ENCODE measurements at places on chromosomes 11 and 22.

GRCh38 chr11:134478176-134478575 is 66.1 kb upstream of the B3GAT1 start:
- no peak for DNase-seq

- DNase-seq = no peak
Measured at GRCh38 chr11:100816823-100817222, 129.7 kb downstream of the ARHGAP42 start.

DNA sequence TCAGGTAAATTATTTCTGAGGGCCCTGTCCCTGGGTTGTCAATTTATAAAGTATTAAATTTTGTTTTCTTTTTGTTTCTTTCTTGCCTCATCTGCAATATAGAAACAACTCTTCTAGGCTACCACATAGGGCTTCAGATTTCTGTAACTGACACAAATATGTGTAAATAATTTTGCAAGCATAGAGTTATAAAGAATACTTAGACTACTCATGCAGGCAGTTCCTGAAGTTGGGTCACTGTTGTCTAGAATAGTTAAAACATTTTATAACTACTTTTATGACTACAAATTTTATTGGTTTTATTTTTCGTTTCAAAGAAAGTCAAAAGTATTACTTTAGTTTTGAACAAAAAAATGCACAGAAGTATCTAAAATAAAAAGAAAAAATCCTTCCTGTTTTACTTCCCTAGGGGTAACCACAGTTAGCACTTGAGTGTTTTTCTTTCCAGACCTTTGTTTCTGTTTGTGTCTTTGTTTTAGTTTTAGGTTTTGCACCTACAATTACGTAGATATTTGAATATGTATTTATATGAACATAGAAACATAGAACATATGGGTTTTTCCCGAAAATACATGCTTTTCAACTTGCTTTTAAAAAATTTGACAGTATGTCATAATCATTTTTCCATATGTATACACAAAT is 12.4 kb upstream of the TMEM123 start:
- no peak for DNase-seq

DNA sequence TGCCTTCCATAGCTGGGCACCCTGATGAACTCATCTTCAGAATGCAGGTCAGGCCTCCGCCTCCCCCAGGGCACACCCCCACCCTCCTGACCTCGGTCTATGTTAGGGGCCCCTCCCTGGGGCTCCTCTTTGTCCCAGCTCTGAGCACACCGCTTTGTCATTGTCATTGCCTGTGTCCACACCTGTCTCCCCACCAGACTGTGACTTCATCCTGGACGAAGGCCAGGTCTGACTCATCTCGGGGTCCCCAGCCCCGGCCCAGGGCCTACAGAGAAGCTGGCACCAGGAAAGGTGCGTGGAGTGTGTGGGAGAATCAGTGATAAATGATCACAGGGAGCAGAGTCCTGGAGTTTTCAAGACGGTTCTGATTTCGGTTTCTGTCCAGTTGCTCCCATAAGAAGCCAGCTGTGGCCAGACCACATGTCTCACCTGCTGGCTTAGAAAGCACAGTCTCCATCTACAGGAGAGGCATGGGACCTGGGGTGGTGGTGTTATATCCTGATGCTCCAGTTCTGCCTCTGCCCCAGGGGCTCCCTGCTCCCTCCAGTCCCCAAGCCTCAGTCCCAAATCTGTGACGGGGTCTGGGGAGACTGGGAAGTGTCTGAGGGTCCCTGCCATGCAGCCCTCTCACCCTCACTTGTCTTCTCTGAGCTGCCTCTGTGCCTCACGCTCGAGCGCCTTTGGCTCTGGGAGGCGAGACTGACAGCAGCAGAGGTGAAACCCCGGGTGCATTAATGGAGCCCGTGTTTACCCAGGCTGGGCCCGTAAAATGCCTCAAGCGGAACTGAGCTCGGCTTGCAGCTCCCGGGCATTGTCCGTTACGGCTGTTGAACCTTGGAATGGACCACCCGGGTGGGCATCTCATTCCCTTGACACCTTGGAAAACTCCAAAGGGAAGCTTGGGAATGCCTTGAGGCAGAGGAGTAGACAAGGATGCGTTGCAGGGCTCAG is 85.5 kb upstream of the WNT11 start:
- DNase-seq = no peak

GRCh38 chr11:69444381-69445130 is 36.9 kb upstream of the LINC01488 start:
- no peak for DNase-seq

- no peak for DNase-seq
Measured at GRCh38 chr11:96134602-96135001, 208.4 kb downstream of the MAML2 start.

GRCh38 chr11:71185411-71185810 is 67.0 kb downstream of the SHANK2 start:
- DNase-seq = no peak

- no peak for DNase-seq
Measured at GRCh38 chr11:121829159-121829643, 286.8 kb downstream of the BLID start.

- DNase-seq = no peak
Measured at GRCh38 chr22:23789121-23789520, 2.4 kb downstream of the SMARCB1 start.

GRCh38 chr22:39818094-39818493 is 75.5 kb downstream of the ENTHD1 start:
- DNase-seq = no peak

GRCh38 chr11:131893103-131893890 is 522.9 kb downstream of the NTM start:
- DNase-seq = no peak

GRCh38 chr11:12017865-12018453 is 9.5 kb upstream of the DKK3 start:
- no peak for DNase-seq

DNA sequence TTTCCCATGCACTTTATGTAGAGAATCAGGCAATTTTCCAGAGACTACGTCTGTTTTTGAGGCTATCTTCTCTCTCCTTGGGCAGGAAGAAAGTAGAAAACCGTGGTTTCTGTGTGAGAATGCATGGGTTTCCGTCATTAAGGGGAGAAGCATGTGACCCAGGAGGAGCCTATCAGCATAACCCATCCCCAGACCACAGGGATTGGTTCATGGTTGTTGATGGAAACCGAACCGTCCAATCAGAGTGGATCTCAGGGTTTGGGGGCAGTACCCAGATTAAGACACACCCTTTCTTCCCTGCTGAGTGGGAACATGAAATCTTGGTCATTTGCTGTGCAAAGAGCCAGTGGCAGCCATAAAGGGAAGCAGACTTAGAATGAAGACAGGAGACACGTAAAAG is 517.8 kb downstream of the MN1 start:
- no peak for DNase-seq

GRCh38 chr22:18090286-18090685 is 12.5 kb downstream of the PEX26 start:
- DNase-seq = no peak

- no peak for DNase-seq
Measured at GRCh38 chr11:36404831-36405230, 105.2 kb downstream of the TRAF6 start.

GRCh38 chr11:69294571-69295078 is 670 bp downstream of the MYEOV start:
- no peak for DNase-seq

DNA sequence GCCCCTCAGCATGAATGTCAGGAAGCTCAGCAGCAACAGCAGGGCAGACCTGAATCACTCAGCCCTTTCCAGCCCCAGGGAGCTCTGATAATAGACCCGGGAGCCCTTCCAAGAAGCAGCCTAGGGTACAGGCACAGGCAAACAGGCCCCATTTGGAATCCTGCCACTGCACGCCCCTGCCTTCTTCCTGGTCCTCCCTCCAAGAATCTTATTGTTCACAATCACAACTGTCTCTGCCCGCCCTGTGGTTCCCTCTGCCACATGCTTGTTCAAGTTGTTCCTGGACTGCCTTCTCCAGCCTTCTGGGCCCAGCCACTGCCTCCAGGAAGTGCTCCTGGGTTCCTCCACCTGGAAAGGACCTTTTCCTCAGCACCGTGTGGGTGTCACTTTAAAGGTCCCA is 54.6 kb downstream of the LRRC32 start:
- DNase-seq = no peak

DNA sequence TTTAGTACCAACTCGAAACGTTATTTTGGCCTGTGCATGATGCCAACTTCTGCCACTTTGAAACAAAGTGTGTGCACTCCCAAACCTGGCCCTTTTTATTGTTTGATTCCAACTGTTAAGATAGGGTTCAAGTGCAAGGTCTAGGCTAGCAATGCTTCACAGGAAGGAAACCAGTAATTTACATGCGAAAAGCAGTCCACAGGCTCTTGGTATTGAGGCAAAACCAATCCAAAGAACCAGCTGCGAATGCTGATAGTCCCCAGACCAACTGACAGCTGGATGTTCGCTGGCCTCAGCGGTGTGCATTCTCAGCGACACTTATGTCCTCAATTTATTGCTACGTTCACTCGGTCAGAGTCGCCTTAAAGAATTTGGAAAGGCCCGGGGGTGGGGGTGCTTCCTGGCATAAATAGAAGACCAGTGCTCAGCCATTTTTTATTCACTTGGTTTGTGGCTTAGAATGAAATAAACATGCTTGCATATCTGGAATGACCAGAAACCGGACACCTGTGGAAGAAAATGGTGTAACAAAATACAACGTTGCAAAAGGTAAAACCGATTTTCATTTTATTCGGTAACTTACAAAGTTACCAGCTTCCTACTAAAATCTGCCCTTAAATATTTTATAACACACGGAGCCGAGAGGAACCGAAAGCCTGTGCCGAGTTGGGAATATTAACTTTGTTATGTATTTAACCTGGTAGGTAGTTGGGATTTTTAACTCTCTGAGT is 1.6 kb downstream of the CPT1A start:
- DNase-seq = no peak

DNA sequence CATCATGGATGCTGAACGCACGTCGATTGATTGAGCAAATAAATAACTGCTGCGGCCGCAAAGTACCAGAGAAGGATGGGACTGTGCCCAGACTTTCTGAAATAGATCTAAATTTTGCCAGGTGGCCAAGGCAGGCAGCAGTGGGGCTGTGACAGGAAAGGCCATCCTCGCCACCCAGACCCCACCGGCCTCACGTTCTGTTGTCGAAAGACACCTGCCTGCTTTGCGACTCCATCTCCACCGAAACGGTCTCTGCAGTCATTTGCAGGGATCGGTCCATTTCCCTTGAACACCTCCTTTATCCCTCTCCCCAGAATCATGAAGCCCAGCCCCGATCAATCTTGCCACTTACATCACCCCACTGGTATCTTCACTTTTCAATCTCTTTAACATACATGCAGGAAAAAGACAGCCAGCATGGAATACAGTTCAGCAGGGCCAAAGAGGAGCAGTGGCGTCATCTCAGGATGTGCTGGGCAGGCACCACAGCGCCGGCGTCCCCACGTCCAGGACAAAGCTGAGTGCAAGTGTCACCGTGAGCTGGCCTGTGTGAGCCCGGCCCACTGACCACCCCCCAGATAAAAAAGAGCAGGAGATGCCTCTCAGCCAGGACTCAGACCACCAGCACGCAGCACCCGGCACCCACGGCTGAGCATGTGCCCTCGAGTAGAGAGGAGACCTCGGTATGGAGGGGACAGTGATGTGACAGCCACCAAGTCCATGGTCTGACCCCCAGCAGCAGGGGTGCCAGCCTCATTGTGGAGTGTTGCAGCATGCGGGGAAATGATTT is 610.3 kb downstream of the TBC1D22A start:
- no peak for DNase-seq

DNA sequence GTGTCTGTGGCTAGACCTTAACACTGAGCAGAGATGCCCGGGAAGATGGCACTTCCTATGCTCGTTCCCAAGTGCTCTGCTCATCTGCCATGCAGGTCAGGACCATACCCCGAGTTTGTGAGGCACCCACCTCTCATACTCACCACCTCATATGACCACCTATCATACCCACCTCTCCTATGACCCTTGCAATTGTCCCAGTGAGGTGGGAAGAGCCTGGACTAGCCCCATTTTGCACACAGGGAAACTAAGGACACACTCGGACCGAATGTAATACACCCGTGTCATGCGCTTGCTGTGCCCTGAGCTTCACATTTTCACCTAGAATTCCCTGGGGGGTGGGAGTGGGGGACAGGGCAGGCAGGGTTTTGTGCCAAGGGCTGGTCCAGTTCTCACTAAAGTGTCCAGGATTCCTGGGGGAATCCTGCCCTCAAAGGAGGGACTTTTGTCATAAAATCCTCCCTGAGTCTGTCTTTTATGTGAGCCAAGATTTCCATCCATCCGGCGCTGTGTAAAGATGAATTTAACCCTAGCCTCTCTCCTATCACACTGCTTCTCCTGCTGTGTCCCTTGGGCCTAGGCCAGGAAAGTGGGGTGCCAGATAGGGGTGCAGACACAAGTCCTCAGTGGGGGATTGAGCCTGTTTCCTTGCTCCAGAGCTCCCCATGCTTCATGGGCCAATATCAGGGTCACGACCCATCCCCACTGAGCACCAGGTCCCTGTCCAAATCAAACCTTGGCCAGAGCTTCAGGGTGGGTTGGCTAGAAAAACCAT is 20.0 kb downstream of the TPBGL start:
- DNase-seq = no peak

- no peak for DNase-seq
Measured at GRCh38 chr11:73189315-73189714, 28.8 kb upstream of the P2RY2 start.

DNA sequence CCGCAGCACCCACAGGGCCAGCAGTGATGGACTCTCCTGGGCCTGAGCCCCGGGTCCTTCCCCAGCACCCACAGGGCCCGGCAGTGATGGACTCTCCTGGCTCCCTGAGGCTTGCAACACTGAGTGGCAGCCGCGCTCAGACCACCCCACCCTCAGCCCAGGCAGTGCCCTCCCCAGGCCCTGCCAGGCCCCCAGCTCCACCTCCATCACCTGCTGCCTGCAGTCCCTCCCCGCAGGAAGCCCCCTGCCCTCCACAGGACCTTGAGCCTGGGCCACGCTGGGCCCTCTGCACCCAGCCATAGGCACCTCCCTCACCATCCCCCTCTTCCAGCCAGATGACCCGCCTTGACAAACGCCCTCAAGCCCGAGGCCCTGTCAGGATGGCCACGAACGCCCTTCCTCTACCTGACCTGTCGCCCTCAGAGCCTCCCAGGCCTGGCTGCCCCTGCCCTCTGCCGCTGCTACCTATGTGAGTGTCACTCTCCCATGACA is 11.4 kb downstream of the ALG12 start:
- no peak for DNase-seq

DNA sequence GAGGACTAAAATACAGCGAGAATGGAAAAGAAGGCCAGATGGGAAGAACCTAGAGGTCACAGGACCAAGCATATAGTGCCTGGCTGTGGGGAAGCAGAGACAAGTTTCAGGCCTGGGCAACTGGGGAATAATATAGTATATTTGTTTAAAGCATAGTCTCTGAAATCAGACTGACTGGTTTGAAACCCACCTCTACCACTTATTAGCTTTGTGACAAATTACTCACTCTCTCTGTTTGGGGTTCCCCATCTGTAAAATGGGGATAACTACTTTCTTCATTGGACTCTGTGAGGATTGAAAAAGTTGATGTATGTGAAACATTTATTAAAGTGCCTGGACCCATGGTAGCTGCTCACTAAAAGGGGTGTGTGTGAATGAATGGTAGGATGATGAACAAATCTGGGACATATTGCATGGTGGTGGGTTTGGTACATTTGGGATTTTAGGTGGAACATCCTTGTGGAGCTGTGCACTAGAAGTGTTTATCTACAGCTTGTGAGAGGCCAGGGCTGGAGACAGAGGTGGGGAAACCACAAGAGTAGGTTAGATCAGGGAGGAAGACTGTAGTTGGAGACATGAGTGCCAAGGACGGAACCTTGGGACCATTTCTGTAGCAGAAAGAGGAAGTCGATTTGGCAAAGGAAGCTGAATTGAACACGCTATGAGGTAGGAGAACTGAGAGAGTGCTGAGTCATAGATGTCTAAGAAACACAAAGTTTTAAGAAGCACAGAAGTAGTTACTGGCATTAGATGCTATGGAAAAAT is 52.6 kb downstream of the SWAP70 start:
- DNase-seq = no peak

- no peak for DNase-seq
Measured at GRCh38 chr22:48750282-48750681, 1077.4 kb downstream of the BRD1 start.
